ENCODE measurements at places on chromosomes 12 and 14.

- DNase-seq, result no peak
Measured at GRCh38 chr12:14454098-14454907, 88.8 kb downstream of the ATF7IP start.

GRCh38 chr14:30108975-30109700, 181.5 kb upstream of the PRKD1 start:
- DNase-seq, result no peak

GRCh38 chr14:91387169-91387835, 30.3 kb downstream of the CCDC88C start:
- no peak for DNase-seq

- no peak for DNase-seq
Measured at GRCh38 chr14:55454264-55455002, 14.0 kb upstream of the TBPL2 start.

- DNase-seq, result no peak
Measured at GRCh38 chr12:105721051-105721825, 390.7 kb downstream of the C12orf75 start.

DNA sequence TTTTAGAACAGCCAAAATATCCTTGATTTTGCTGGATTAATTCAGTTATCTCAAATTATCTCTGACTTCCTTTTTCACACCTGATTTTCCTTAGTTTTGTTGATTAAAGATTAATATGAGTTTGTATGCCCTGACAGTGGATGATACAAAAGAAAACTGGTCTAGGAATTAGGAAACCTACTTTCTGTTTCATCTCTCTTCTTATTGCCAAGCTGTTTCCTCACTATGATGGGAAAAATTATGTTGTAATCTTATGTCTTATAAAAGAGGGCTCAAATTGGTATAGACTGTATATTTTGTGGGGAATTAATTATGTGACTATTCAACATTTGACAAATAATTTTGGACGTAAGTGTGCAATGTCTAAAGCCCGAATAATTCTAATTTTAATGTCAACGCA, 271.6 kb downstream of the FBXL14 start:
- DNase-seq, result no peak

DNA sequence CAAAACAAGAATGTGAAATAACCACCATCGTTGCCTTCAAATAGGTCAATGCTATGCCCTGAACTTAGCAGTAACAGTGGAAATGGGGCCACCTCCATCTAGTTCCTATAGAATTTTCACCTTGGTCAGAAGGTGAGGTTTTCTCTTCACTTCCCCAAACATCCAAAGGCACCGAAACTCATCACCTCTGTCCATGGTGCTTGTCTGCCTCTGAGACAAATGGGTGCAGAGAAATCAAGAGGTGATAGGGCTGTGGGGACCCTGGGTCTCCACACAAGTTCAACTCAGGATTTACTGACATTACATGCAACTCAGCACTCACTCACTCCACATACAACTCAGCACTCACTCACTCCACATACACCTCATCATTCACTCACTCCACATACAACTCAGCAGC, 26.2 kb upstream of the TMEM132C start:
- DNase-seq, result no peak

DNA sequence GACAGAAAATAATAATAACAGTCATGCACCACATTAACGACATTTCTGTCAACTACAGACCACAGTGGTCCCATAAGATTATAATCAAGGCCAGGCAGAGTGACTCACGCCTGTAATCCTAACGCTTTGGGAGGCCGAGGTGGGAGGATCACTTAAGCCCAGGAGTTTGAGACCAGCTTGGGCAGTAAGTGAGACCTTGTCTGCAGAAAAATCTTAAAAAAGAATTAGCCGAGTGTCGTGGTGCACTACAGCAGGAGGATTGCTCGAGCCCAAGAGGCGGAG, 8.6 kb downstream of the NAB2 start:
- no peak for DNase-seq

GRCh38 chr12:108884116-108885012, 4.5 kb downstream of the DAO start:
- no peak for DNase-seq

DNA sequence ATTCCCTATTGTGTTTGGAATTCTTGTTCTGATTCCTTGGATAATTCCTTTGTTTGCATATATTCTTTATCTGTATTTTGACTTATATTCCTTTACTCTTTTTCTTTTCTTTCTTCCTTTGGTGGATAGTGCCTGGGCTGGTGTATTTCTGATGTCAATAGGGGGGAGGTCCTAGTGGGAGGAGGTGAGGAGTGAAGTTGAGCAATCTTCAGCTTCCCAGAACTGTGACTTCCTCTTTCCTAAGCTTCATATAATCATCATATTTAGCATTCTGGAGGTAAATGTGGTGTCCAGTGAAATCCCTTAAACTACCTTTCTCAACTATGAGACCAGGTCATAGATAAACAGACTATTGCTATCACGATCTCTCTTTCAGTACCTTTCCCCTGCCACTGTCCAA, 29.6 kb upstream of the TBPL2 start:
- no peak for DNase-seq

- no peak for DNase-seq
Measured at GRCh38 chr14:72740504-72740961, 153.4 kb downstream of the DPF3 start.

GRCh38 chr12:52631264-52631663, 12.9 kb upstream of the KRT73 start:
- no peak for DNase-seq

DNA sequence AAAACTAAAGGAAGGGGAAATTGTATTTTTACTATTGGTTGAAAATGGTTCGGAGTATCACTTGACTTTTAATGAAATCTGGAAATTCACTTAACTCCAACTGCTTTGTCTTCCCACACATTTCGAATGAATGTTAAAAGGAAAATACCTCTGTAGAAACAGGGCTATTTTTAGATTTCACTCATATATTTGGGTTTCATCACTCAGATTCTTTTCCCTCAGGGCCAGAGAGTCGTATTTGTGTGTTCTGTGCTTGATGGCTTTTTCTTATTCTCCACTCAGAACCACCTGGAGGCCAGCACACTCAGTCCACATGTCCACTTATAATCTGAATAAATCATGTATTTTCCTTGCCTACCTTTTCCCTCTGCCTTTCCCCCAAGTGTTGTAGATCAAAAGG, 40.0 kb downstream of the DAAM1 start:
- DNase-seq, result no peak

DNA sequence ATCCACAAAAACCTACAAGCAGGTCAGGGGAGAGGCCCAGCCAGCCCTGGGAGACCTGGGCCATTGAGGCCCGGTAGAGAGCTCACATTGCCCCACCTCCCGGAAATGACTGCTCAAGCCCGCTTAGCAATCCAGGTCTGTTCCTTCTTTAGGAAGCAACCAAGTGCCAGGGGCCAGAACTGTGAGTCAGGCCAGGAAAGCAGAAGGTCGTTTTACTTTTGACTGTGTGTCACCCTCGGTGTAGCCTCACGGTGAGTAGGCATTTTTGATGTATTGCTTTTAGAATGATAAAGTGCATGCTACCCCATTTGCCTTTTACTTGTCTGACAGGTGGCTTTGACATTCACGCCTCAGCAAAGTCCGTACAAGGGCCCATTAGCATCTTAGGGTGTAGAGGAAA, 25.4 kb upstream of the PWP1 start:
- DNase-seq, result no peak

DNA sequence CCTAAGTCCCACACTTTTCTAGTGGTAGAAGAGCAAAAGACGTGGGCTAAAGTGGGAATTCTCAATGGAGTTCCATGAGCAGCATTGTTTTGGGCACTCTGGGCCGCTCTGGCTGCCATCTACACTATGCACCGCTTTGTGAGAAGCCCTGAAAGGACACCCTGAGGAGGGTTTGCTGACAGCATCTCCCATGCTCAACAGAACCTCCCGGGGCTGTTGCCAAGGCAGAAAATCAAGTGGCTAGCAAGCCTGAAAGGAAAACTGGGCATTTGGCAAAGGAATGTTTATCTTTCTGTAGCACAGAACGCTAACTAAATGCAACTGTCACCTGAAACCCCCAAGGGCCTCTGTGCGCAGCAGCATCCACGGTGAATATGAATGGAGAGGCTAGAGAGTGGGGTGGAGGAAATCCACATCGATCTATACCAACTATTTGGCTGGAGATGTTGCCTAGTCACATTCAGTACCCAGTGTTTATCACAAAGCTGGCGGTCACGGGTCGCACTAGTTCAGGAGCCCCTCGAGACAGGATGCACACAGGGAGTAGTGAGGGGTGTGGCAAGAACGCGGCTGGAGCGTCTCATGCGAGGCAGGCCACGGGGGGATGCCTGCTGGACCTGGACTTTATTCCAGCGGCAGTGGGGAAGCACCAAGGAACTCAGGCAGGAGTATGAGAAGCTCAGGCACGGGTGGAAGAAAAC, 14.2 kb downstream of the APPL2 start:
- no peak for DNase-seq

DNA sequence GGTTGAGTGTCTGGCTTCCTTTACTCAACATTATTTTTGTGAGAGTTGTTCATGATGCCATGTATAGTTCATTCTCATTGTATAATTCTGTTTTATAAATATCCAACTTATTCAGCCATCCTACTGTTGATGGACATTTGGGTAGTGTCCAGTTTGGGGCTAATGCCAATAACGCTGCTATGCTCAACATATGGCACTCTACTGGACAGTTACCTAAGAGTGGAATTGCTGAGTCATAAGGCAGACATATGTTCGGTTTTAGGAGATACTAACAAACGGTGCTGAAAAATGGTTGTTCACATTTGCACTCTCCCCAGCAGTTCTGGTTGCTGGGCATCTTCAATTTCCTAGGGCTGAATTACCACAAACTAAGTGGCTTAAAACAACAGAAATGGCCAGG, 28.7 kb upstream of the P2RX4 start:
- DNase-seq, result no peak

DNA sequence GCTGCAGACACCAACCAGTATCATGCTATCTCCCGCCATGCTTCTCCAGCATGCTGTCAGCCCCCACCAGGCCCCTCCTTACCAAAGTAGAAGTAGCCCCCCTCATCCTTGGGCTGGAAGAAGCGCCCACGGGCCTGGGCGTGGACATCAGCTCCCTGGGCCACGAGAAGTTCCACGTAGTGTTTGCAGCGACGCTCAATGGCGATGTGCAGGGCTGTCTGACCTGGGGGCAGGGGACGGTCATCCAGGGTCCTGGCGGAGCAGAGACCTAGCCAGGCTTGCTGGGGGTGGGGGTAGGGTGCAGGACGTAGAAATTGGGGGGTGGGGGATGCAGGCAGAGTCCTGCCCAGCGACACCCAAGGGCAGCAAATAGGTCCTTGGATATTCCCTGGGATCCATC, 32.7 kb downstream of the TRPV4 start:
- no peak for DNase-seq

DNA sequence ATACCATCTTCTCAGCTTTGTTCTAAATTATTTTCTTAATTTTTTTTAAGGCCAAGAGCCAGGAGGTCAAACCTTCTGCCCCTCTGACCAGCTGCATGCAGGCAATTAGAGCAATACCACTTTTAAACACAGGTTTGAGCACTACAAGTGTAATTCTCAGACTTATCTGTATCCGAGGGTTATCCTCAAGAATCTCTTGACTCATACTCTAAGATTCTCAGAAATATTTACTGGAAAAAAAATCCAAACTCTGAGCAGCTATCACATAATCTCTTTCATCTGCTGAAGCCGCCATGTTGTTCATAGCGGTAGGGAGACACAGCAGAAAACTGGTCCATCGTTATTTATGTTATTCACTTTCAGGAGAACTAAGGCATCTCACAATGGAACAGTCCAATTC, 27.4 kb upstream of the PTHLH start:
- no peak for DNase-seq

- no peak for DNase-seq
Measured at GRCh38 chr12:116155383-116155782, 122.1 kb downstream of the MED13L start.

Data from left renal cortex interstitium (tissue), 4 donors.